ENCODE measurements at places on chromosomes 6 and 20.
A peak's percentile ranks its signal among the peaks of the same experiment; 100 is the strongest.

GRCh38 chr6:34070315-34071135 is 75.4 kb downstream of the GRM4 start:
- no peak for DNase-seq

GRCh38 chr6:56357616-56358373 is 110.4 kb upstream of the COL21A1 start:
- DNase-seq, result peak; percentile 74

DNA sequence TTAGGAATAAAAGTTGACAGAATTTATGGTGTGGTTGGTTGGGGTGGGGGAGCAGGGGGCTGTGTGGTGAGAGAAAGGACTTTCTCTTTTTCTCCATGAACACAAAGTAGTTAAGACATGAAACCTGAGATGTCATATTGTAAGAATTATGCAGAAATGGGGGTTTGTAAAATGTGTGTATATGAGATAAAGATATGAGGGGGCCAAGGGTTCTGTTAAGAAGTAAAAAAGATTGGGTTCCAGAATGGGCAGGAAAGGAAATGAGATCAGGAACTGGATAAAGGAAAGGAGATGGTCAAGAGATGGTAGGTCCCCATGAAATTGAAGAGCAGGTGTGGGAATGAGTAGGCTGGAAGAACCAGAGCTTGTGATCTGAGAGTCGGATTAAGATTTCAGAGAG is 9.7 kb downstream of the RNF146 start:
- DNase-seq, result no peak

- DNase-seq, result no peak
Observed at GRCh38 chr6:62999796-63000195, 211.5 kb upstream of the FKBP1C start.

DNA sequence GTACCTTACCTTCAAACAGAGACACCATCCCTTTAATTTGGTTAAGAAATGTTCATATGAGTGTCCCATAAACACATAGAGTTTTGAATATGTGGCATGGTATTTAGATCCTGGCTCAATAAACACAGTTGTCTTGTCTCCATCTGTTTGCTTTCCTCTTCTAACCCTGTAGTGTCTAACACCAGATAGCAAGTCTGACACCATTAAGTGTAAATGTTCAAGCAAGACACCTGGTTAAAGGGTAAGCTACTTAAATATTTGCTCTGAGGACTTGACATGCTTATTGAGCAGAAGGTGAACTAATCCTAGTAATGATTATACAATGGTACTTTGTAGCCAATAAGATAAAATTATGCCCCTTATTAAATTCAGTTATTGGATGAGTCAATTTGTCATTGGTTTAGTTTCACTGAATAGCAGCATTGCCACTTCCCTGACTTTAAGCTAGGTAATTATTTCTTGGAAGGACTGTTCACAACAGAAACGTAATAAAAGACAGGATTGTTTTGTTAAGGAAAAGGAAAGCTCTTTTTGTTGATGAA is 26.9 kb upstream of the GOPC start:
- no peak for DNase-seq

DNA sequence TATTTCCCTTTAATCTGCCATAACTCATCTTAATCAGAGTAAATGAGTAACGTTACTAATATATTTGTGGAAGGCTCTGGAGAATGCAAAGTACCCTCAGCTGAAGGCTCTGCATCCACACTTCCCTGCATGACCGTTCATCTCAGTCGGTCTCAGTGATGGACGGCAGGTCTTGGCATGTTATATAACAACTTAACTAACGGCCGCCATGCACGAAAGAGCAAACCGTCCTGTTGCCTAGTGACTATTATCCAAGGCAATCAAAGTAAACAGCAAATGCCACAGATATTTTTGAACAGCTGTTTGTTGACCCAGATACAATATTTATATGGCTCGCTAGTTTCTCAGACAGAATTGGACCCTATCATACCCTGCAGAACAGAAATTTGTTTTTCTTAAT is 194.9 kb upstream of the SMLR1 start:
- DNase-seq, result peak; percentile 61

GRCh38 chr6:159943101-159943632 is 25.7 kb upstream of the IGF2R start:
- peak; percentile 75 for DNase-seq

DNA sequence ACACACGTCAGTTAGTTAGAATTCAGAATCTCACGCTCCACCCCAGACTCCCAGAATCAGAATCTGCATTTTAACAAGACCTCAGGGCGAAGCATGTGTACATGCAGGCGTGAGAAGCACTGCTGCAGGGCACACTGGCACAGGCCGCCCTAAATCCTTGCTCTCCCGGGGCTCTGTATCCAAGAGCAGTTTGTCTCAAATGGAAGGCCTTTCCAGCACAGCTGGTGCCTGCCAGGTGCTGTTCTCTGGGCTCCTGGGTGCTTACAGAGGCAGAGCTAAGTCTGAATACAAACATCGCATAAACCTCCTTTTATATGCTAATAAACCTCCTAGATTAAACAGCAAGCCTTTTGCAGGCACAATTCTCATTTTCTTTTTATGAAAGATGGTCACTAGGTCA is 119.1 kb upstream of the CD93 start:
- DNase-seq, result no peak

GRCh38 chr6:96907498-96907897 is 9.8 kb upstream of the NDUFAF4 start:
- no peak for DNase-seq

GRCh38 chr20:58634059-58634458 is 17.0 kb upstream of the STX16 start:
- no peak for DNase-seq

GRCh38 chr20:1949347-1950100 is 44.3 kb downstream of the PDYN start:
- DNase-seq, result peak; percentile 42

Measured in AG10803 (cell line).